Stimulated activated CD4-positive, alpha-beta T cell treated with anti-CD3 and anti-CD28 coated beads, Interleukin-15, amount 100 ng/mL, for 1 hour (primary cell): ENCODE measurements at places on chromosomes 6 and 20.

- no peak for DNase-seq
These were observed 2.1 kb downstream of the BTN1A1 start for GRCh38 chr6:26502165-26502564.

GRCh38 chr6:109304284-109305015 lies 77.8 kb downstream of the CD164 start:
- DNase-seq: no peak

- no peak for DNase-seq
These were observed 8.6 kb downstream of the GJA1 start for GRCh38 chr6:121443971-121444541.

DNA sequence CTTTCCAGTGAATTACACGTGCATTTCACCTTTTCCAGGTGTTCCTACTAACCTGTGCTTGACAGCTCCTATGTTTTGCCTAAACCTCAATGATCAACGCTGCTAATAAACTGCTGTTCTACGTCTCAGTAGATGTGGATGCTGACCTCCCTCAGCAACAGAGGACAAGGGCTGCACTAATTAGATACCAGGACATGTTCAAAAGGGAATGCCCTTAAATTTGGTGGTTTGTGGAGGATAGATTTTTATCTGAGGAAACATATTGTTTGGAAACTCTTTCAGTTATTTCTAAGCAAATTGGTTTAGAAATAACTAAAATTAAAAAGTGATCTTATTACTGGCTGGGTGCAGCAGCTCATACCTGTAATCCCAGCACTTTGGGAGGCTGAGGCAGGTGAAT lies 19.1 kb upstream of the ZDHHC14 start:
- DNase-seq: no peak

GRCh38 chr6:88179692-88180091 lies 13.5 kb upstream of the CNR1 start:
- DNase-seq: no peak

GRCh38 chr6:167849846-167850459 lies 23.2 kb downstream of the AFDN start:
- no peak for DNase-seq

DNA sequence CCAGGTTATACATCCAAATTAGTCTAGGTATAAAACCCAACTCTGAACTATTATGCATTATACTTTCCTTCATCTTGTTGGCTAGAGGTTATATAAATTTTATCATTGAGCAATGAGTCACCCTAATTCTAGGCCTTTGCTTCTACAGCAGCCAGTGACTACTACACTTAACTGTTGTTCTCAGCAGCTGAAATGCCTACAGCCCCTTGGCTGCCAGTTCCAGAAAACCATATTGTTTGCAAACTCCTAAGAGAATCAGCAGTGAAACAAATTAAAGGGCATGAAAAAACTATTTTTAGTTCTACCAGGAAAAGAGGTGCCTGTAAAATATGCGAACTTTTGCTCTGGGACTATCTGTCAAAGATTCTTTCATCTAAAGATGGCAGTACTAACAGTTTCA lies 292.8 kb downstream of the FRK start:
- no peak for DNase-seq

DNA sequence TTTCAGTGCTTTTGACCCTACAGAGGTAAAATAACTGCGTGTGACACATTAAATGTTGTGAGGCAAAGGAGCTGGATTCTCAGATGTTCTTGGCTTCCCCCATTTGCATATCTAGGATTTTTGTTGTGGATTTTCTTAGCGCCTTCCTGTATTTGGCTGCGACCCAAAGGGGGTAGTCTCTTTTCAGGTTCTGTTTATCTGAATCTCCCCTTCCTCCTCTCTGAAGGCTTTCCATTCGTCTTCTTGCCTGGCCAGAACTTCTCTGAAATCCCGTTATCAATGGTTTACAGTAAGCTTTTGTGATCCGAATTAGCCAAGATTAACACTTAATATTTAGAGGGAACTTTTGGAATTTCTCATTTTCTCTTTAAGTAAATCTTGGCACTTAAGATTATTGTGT lies 60.8 kb downstream of the ADGRB3 start:
- DNase-seq: no peak

DNA sequence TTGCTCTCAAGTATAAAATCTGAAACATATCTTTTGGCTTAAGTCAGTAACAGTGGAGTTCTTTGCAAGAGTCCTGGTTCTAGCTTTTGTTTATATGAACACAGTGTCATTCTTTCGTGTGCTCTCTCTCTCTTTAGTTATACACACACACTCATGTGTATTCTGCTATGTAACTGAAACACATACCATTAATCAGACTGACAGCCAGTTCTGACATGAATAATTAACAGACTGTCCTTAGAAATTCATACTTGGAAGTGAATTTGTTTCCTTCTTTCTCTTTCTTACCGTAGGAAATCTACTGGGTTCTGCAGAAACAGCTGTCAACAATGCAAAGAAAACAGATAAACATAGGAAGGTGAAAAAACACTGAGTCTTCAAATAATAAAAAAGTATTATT lies 2.5 kb downstream of the MCM9 start:
- DNase-seq: no peak

DNA sequence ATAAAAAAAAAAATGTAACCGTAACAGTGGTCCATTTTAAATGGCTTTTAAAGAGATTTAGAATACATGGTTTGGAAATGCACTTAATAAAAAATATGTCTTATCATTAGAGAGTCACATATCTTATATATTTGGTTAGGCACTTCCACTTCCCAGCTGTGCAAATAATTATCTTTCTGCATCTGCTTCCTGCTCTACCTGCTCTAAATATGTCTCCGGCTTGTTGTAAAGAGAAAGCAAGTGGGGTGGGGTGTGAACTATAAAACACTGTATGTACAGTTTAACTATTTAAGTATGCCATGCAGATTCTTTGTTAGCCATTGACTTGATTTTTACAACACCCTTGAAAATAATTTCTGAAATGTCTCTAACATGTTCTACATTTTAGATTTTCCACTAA lies 106.3 kb downstream of the NKAIN2 start:
- no peak for DNase-seq

GRCh38 chr6:166195860-166196238 lies 28.2 kb upstream of the TBXT start:
- DNase-seq: no peak

DNA sequence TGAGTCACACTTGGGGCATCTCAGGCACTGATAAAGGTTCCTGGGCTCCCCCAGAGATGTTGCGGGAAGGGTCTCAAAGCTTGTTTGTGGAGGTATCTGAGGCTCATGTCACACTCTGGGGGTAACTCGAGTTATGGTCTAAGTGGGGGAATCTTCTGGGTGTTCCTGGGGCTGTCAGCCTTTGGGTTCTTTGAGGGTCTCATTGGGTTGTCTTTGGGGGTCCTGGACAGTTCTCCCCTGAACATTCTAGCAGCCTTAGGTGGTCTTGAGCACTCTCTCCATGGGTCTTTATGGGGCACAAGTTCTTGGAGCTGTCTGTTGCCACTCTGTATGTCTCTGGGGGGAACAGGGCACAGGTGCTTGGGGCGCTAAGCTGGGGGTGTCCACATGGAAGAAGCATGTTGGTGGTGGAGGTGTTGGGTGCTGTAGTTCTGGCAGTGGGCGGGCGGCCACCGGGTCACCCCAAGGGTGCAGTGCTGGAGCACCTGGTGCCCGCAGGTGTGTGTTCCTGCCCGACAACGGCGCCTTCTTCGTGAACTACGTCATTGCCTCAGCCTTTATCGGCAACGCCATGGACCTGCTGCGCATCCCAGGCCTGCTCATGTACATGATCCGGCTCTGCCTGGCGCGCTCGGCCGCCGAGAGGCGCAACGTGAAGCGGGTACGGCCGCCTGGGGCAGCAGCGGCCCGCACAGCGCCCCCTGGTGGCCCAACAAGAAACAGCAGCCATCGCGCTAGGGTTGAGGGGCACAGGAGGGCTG lies 7.1 kb upstream of the CAPN11 start:
- peak; percentile 74 for DNase-seq

GRCh38 chr6:119979862-119980261 lies 630.3 kb upstream of the MAN1A1 start:
- DNase-seq: no peak

DNA sequence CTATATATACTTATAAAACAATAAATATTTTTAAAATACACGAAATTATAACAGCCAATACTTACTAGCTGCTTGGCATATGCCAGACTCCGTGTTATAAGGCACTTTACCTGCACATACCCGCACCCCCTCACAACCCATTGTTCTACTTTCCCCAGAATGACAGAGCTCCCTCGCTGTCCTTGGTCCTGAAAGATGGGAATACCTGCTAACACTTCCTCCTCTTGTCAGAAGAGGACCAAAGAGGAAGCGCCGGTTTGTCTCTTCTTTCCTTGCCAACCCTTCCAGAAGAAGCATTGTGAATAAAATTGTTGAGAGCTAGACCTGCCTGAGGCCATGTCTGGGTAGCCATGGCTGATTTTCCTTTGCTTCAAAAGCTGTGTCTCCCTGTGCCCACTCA lies 149.3 kb downstream of the PTPRT start:
- no peak for DNase-seq

- no peak for DNase-seq
These were observed 35.9 kb upstream of the TBC1D22B start for GRCh38 chr6:37221585-37222124.

DNA sequence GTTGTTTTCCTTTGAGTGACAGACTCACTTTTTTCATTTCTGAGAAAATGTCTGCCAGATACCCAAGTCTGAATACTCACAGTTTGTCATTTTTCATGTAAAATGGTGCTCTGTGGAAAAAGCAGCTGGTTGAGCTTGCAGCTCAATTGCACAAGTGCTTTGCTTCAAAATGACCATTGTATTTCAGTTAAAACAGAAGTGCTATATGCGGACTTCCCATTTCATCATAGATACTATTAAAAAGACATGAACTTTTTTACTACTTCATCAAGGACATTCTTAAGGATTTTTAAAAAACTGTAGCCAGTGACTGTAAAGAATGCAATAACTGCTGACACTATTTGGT lies 61.5 kb downstream of the KCNS1 start:
- DNase-seq: no peak

- no peak for DNase-seq
These were observed 37.6 kb downstream of the SLC2A10 start for GRCh38 chr20:46746956-46747526.

- no peak for DNase-seq
These were observed 36.8 kb upstream of the FLRT3 start for GRCh38 chr20:14374196-14374595.

DNA sequence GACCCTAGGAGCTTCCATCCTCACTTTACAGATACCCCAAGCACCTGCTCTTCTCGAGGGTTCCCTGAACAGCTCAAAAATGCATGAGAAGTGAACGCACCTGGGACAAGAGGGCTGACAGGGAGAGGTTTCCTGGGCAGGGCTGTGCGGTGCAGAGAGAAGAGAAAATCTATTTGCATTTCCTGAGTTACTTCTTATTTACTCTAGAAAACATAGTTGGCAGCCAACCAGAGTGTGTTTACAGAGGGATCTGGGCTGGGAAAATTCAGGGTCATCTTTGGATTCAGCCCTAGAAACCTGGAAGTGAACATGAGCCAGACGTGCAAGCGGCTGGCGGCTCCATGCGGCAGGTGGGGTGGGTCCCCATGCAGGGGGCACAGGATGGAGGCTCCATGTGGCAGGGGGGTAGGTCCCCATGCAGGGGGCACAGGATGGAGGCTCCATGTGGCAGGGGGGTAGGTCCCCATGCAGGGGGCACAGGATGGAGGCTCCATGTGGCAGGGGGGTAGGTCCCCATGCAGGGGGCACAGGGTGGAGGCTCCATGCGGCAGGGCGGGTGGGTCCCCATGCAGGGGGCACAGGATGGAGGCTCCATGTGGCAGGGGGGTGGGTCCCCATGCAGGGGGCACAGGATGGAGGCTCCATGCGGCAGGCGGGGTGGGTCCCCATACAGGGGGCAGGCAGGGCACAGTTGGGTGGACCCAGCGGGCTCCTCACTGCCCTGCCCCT lies 342.0 kb downstream of the TAF4 start:
- DNase-seq: no peak

DNA sequence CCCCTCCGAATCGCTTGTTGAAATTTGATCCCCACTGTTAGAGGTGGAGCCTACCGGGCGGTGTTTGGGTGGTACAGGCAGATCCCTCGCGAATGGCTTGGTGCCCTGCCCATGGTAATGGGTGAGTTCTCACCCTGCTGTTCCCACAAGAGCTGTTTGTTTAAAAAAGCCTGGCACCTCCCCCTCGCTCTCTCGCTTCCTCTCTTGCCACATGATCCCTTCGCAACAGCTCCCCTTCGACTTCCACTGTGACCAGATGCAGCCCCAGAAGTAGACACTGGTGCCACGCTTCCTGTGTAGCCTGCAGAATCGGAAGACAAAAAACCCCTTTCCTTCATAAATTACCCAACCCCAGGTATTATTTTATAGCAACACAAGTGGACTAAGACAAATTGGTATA lies 292.2 kb upstream of the QKI start:
- no peak for DNase-seq

DNA sequence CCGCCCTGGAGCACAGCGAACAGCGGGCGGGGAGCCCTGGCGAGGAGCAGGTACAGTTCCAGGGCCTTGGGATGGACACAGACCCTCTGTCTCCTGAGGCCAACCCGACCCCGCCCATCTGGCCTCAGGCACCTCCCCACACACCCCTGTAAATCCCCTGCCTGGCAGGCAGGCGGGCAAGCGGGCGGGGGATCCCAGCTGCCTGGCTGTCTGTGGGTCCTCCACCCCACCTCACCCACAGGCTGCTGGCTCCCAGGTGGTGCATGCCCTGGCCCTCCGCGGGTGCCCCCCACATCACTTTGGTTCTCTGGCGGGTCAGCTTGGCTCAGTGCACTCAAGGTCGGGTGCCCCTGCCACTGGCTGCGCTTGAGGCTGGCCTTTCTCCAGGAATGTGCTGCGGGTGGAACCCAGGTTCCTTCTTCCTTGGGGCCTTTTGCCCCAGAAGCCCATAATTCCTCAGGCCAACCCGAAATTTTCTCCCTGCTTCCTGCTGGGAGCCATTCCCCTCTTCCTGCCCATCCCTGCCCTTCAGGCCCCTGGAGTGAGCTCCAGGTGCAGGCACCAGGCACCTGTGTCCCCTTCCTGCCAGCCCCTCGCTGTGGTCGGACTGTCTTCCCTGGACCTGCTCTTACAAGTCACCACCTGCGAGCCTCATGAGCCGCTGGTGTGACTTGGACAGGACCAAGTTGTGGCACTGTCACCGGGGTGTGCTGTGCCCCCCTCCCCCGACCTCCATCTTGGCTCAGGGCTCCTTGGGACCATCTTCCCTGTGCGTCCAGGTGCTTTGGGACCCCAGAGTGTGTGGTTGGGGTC lies 5.3 kb upstream of the TNFRSF6B start:
- no peak for DNase-seq

GRCh38 chr20:11083841-11084240 lies 410.0 kb upstream of the JAG1 start:
- no peak for DNase-seq

DNA sequence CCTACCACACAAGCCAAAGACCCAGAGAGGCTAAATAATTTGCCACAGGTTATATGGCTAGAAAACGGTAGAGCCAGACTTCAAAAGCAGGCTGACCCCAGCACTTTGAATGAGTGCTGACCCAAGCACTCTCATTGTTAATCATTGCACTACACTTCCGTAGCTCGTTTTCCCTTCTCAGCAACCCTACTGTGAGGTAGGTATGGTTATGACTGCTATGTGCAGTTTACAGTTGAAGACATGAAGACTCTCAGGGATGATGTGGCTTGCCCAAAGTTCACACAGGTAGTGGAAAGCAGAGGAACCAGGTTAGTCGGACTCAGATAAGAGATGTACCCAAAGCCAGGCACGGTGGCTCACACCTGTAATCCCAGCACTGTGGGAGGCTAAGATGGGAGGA lies 33.5 kb upstream of the RIMS4 start:
- no peak for DNase-seq
